ENCODE measurements at places on chromosomes 1 and 21.
A peak's percentile ranks its signal among the peaks of the same experiment; 100 is the strongest.

- peak; percentile 39 for DNase-seq
Observed at GRCh38 chr1:53049574-53049967, 12.4 kb upstream of the PODN start.

- no peak for DNase-seq
Observed at GRCh38 chr1:219459351-219460080, 153.4 kb downstream of the ZC3H11B start.

GRCh38 chr1:203153989-203154821 lies 21.4 kb downstream of the MYBPH start:
- peak; percentile 55 for DNase-seq

DNA sequence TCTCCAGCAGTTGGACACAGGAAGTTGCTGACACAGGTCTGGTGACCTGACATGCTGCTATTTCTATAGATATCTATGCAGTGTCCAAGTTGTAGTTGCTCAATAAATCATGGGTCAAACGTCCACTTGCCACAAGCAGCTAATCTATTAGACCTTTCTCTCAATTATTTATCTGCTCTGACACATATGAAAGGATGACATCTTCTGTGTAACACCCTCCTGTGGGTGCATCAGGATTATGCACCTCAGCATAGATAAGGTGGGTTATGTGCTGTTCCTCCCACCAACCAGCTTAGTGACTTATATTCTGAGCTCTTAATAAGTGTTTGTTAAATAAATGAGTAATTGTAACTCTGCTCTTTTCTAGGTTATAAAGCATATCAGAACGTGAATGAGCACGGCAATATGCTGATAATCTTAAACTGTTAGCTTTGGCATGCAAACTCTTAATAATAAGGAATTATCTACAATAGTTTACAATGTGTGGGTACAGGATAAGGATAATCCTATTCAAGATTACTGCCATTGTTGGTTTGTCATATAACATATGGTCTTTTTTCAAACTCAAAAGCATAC lies 90.7 kb upstream of the GCLM start:
- DNase-seq, result no peak

All from astrocyte (in vitro differentiated cells and primary cell).